ENCODE measurements at places on chromosomes 4 and X.

GRCh38 chrX:138073626-138074025, 507.7 kb downstream of the ZIC3 start:
- DNase-seq = no peak

DNA sequence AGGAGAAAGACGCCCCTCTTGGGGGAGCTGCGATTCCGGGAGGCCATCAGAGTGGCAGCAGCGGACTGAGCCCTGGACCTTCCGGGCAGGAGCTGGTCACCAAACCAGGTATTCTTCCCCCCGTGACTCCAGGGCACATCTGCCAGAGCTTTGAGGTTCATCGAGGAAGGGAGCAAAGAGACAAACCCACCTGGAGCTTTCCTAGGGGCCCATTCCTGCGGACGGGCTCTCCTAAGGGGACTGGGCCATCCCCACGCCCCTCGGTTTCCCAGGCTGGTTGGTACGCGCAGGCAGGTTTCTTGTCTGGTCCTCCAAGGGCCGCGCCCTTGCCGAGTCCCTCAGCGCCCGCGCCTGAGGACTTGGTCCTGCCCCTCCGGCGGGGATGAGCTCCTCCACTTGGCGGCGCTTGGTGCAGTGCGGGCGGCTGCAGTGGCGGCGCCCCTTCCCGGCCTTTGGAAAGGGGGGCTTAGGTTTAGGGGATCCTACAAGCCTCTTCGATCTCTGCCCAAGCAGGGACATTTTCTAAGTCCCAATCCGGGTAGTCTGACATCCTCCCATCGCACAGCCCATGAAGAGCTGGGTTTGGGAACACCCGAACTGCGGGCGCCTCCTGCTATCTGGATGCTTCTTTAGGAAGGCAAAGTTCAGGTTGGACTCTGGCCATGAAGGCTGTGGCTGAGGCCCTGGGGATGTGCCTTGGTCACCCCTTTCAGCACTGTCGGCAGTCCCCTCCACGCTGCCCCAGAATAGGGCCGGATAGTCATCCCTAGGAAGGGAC, 538 bp downstream of the STBD1 start:
- DNase-seq = no peak

- no peak for DNase-seq
These were observed 12.5 kb upstream of the ART3 start for GRCh38 chr4:76061982-76062381.

- no peak for DNase-seq
These were observed 270.3 kb upstream of the CTSO start for GRCh38 chr4:156223985-156224384.

DNA sequence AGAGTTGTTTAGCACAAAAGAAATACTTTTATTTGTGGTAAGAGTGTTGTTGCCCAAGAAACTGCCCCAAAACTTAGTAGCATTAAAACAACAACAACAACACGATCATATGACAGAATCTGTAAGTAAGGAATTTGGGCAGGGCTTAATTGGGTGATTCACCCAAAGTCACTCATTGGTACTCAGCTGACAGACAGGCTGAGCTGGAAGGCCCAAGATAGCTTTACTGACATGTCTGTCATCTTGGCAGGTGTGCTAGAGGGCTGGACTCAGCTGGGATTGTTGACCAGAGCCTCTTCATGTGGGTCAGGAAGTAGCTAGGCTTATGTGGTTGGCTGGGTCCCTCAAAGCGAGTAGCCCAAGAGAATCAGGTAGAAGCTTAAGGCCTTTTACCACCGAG, 52.3 kb downstream of the KIAA0232 start:
- DNase-seq = no peak

Data from osteocyte (in vitro differentiated cells).